ENCODE measurements at places on chromosomes 7 and 10.

- DNase-seq = no peak
Observed at GRCh38 chr10:103736763-103737162, 118.6 kb downstream of the SH3PXD2A start.

DNA sequence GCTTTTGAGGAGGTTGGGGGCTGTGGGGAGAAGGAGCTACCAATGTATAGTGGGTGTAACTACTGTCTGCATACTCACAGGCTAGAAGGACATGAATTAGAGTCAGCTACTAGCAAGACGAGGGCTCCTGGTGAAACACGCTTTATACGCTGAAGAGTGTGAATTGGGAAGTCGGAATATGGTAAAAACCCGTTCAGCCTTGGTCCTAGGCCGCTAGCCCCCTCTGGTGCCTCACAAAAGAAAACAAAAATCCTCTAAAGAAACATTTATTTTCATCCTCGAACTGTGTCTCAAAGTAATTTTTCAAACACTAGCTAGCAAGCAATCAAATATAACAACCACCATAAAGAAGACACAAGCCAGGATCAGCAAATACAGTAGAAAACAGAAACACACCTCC, 338.1 kb upstream of the SEMA3C start:
- DNase-seq = no peak

GRCh38 chr7:111067682-111068081, 23.2 kb upstream of the LRRN3 start:
- no peak for DNase-seq

- DNase-seq = no peak
Observed at GRCh38 chr7:94612253-94612652, 43.7 kb downstream of the SGCE start.

DNA sequence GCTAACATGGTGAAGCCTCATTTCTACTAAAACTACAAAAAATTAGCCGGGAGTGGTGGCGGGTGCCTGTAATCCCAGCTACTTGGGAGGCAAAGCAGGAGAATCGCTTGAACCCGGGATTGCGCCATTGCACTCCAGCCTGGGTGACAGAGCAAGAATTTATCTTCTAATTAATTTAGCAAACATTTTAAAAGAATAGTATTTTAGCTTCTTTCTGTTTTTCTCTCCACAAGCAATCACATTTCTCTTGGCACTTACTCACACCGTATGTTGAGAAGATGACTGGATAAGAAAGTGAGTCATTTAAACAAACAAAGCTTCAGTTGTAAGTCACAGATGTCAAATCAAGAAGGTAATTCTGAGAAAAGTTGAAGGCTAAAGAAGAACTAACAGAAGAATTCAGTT, 264.0 kb downstream of the ARL4A start:
- no peak for DNase-seq

- no peak for DNase-seq
Observed at GRCh38 chr7:142862786-142863400, 8.0 kb downstream of the EPHB6 start.

DNA sequence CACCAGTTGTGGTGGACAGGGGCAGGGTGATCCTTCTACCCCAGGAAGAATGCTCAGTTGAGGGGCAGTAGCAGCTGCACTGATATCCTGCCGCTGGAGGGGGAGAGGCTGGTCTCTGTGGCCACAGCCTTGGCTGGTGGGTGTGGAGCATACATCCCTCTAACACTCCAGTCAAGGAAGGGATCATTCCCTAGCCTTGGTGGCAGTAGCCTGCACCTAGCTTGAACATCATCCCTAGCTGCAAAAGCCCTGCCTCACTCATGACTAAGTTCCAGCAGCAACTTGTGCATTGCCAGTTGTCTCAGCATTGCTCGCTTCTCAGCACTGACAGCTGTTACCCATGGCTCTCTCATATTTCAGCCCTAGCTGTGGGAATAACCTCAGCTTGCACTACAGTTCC, 688.9 kb upstream of the POT1 start:
- no peak for DNase-seq

DNA sequence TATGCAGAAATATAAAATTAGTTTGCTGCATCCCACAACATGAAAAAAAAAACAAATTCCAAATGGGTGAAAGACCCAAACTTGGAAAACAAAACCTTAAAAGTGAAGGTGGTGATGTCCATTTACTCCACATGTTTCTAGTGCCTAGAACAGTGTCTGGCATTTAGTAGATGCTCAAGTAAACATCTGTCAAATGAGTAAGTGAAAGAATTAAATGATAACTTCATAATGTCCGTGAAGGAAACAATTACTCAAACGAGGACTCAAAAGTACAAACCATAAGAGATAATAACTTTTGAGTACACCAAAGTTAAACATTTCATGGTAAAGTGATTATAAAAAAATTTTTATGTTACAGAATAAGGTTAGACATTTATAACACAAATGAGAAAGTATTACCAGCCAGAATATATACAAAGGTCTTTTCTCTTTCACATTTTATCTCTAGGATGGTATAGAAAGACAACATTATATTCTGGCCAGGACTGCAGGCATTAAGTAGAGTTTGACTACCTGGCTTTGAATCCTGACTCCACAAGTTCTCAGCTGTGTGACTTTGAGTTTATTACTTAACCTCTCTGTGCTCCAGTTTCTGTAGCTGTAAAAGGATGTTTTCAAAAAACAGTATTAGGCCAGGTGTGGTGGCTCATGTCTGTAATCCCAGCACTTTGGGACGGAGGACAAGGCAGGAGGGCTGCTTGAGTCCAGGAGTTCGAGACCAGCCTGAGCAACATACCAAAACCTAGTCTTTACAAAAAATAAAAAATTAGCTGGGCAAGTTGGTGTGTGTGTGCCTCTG, 20.7 kb downstream of the NMT2 start:
- no peak for DNase-seq

DNA sequence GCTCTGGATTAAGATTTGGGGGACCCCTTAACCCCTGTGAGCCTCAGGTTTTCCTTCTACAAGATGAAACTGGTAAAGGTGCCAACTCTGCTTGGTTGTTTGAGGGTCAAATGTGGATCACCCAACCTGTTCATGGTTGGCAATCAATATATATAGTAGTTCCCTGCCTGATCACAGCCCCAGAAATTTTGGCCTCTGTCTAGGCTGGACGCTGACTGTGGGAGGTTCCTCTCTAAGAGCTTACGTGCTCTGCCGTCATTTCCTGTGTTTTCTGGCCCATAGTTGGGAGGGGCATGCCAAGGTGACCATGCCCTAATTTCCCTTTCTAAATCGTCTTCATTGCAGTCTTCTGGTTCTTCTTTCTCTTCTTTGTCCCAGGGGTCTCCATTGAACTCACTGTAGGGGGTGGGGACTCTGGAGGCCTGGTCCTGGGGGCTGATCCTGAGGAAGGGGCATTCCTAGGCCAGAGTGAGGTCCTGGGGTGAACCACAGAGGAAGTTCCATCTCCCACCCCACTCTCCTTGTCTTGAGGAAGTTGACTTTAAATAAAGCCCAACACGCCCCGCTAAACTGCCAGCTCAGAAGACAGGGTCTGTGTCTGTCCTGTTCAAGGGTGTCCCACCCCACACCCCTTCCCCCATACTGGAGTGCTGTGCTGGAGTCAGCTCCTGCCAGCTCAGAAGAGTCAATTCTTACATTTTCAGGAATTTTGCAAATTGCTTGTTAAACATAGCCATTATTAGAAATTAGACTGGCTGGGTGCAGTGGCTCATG, 98.9 kb upstream of the SDK1 start:
- DNase-seq = no peak

- DNase-seq = no peak
Observed at GRCh38 chr10:86068231-86069054, 298.2 kb downstream of the GRID1 start.

DNA sequence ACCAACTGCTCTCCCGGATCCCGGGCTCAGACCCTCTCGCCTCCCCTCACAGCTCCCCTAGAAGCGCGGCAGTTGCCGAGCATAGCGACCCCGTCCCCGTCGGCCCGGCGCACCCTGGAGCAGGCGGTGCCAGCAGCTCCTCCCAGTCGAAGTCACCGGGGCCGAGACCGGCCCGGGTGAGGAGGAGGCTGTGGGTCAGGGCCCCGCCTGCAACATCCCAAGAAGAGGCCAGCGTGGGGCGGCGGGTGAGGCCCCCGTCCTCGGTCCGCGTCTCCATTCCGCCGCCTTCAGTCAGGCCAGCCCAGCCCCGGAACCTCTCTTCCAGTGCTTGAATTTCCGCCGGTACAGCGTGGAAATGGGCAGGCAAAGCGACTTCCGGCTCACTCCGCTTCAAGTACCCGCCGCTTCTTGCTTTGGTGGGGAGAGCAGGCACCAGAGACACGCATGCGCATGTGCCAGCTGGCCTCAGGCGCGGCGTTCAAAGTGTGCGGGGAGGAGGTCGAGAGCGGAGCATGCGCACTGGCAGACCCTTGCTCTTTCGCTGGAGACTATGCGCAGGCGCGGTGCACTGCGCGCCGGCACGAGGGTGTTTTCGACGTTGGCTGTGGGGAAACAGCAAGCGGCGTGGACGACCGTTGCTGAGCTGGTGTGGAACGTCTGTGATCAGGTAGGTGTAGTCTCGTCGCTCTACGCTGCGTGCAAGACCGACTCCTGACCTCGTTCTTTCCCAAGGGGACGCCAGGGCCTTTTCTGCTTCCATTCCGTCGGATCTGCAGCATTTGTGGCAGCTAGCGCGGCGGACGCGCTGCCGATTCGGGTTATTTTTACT, at the start of gene C10orf88:
Gene C10orf88, minus strand, starts transcription at position 326 of the 829 bp plus-strand sequence. Its CDS starts 49 bp downstream, at position 277.
- DNase-seq = peak; percentile 96

DNA sequence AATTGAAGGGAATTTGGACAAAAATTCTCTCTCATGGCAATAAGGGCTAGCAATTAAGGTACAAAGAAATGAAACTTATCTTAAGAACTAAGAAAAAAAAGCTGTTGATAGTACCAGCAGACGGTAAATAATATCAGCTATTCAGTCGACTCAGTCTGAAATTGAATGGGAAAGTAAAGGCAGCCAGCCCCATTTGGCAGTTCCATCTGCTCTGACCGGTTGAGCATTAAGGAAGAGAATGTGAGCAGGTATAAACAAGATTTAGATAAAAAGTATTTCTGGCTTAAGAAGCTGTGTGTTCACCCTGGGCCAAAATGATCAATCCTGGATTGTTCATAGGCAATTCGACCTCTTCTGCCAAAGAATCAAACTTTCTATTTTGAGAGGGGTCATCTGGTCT, 154.6 kb upstream of the NPVF start:
- DNase-seq = no peak

DNA sequence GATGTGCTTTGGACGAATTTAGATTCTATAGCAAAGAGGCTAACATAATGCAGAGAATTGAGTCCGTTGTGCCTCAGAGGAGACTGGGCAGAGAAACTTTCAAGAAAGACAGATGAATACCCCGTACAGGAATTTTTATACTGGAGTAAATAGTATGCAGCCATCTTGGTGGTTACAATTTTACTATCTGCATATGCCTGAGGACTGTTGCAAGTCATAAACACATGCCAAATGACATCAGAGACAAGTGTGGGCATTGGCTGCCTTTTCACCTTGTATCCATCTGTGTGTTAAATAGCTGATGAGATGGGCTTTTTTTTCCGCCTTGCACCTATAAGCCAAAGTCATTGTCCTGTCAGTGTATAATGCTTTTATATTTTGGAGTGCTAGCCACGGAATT, 267.5 kb upstream of the SP4 start:
- no peak for DNase-seq

DNA sequence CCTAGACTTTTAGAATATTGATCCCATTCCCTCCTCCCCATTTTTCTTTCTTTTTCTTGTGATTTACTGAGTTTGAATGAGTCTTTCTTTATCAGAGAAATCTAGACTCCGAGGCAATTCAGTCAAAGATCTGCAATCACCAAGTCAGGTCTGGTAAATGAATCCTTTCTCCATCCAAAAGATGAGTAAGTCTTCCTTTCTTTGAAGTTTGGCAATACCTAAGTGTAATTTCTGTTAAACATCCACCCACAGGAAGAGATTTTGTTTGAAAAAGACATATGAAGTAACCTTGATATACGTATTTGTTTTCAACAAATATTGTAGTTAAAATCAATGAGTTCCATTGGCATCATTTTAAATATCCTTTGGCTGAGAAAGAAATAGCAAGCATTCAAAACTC, 58.3 kb downstream of the SLC39A12 start:
- no peak for DNase-seq

GRCh38 chr7:83210479-83210878, 47.8 kb upstream of the PCLO start:
- no peak for DNase-seq

GRCh38 chr7:134897936-134898335, 88.4 kb upstream of the AGBL3 start:
- no peak for DNase-seq

- no peak for DNase-seq
Observed at GRCh38 chr10:59757966-59758365, 4.7 kb upstream of the MRLN start.

DNA sequence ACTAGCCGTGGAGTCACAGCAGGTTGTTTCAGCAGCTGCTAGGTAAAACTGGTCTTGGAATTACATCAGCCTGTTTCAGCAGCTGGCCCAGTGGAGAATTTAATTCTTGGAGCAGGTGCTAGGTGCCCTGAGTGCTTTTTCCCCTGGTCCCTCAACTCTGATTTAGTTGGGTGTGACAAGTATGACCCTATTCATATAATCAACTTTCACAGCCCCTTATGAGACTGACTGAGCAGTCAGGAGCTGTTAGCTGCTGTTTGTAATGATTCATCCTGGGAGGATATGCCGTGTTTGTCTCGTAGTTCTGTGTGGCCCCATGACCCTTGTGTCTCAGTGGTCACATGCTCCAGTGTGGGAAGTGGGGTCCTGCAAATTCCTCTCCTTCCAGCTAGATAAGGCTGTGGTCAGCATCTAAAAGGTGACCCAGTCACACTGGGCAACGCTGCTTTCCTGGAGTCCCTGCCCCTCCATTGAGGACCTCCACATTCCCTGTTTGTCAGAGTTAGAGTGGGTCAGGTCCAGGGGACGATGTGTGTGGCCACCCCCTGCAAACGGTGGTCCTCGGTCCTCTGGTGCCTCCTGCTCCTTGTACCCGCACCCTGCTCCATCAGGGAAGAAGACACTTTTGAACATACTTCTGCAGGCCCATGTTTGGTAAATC, 28.3 kb downstream of the TBATA start:
- DNase-seq = no peak

GRCh38 chr10:30052062-30052461, 7.3 kb downstream of the JCAD start:
- no peak for DNase-seq

DNA sequence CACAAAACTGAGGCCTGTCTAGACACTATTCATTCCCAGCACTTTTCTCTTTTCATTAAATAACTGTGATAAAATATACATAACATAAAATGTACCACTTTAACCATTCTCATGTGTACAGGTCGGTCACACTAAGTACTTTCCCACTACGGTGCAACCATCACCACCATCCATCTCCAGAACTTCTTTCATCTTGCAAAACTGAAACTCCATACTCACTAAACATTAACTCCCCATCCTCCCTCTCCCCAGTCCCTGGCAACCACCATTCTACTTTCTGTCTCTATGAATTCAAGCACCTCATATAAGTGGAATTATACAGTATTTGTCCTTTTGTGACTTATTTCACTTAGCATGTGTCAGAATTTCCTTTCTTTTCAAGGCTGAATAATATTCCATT, 53.0 kb downstream of the ARHGAP12 start:
- DNase-seq = no peak

Data from T-helper 22 cell (primary cell).